ENCODE measurements at places on chromosomes 7 and 10.
A peak's percentile ranks its signal among the peaks of the same experiment; 100 is the strongest.

DNA sequence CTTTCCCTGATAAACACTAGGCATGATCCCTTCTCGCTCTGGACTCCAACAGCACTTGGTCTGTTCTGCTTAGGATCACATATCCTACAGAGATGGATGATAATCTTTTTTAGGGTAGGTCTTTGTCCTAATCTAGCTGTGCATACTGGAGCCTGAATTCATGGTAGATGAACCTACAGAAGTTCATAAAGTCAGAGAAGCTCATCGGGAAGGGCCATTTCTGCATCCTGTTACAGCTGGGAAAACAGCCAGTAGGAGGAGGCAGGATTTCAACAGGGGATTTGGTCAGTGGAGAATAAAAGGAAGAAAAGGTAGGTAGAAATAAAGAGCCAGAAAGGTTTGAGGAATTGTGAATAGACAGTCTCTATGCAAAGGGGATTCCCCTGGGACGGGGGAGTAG is 101.4 kb downstream of the ANK3 start:
- DNase-seq = no peak

DNA sequence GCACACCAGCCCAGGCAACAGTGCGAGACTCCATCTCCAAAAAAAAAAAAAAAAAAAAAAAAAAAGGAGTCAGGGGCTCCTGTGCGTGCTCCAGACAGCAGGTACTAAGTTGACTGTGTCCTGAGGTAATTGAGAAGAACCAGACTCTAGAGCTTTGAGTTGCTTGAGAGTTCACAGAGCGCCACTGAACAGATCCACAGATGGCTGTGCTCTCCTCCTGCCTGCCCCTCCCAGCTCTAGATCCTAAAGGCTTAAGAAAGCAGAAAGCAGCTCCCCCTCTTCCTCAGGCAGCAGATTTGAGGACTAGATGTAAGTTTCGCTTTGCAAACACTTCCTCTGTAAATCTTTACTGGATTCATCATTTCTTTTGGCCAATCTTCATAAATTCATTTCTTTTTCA is 38.7 kb downstream of the SHH start:
- DNase-seq = no peak

DNA sequence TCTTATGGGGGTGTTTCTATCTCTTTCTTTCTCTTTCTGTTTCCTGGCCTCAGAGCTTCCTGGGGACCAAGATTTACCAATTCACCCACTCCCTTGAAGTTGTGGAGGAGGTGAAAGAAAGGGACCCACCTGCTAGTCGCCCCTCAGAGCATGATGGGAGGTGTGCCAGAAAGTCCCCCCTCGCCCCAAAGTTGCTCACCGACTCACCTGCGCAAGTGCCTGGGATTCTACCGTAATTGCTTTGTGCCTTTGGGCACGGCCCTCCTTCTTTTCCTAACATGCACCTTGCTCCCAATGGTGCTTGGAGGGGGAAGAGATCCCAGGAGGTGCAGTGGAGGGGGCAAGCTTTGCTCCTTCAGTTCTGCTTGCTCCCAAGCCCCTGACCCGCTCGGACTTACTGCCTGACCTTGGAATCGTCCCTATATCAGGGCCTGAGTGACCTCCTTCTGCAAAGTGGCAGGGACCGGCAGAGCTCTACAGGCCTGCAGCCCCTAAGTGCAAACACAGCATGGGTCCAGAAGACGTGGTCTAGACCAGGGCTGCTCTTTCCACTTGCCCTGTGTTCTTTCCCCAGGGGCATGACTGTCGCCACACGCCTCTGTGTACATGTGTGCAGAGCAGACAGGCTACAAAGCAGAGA is 12.2 kb downstream of the AQP1 start:
- no peak for DNase-seq

DNA sequence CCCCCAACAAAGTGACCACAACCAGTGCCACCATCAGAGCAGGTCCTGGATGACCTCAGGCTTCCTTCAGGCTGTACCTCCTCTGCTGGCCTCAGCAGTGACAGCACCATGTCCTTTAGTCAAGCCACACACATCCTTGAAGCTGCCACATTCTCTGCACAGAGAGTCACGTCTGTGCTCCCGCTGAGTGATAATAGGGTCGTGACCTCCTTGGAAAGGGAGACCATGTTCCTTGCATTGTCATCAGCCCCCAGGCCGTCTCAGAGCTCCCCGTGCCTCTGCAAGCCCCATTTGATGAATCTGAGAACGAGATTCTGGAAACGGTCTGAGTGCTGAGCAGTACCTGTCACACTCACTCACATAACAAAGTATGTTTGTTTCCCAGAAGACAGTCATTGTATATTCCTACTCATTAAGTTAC is 106.5 kb upstream of the PRR15 start:
- peak; percentile 55 for DNase-seq

DNA sequence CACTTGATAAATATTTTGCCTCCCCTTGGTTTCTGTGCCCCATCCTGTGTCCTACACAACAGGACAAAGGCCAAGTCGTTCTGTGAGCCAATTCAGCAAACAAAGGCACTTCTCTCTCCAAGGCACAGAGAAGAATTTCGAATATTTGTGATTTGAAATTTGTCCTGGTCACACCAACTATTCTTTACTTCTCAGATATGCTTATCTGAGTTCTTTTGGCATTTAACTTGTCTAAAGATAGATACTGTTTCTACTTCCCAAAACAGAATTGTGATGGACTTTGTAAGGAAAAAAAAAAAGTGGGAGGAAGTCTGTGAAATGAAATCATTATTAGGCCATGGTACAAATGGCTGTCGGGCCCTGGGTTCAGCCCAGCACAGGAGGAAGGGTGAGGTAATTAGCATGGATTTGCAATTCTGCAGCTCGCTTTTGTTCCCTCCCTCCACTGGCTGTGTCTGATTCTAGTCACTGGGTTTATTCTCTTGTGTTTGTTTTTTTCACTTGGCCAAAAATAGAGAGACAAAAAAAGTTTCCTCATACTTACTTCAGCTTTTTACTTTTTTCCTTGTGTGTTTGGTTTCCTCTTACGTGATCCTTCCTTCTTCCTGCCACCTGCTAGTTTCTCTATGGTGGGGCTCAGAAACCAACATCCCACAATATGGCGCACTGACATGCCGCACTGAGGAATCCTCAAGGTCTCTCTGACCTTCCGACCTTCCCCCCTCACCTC is 108.2 kb upstream of the MKLN1 start:
- DNase-seq = no peak

DNA sequence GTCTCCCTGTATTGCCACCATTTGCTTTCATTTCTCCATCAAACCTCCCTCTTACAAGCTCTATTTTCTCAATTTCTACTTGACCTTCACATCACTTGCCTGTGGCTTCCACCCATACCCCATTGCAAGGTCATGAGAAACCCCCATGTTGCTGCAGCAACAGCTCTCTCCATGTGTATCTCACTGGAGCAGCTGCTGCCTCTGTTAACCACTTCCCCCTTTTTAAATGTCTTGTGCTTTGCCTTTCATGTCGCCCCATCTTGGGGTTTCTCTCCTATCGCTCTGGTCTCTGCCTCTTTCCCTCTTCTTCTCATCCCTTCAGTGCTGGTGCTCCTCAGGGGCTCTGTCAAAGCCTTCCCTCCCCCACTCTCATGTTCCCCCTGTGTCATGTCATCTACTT is 148.8 kb downstream of the CHN2 start:
- no peak for DNase-seq

DNA sequence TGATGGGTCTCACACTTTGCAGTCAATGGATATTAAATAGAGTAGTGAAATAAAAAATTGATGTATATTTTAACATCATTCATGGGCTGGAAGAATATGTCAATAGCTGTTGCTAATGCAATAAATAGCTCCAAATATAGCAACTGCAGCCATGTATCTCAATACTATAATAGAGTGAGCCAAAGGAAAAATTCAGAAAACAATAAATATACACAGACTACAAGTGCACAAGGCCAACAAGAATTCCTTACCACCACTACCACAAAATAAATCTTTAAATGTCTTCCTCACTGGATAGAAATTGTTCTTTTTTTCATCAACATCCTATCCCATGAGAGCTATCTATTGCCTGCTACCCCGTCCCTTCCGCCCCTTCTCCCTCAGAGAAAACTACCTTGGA is 113.1 kb upstream of the TRIM24 start:
- no peak for DNase-seq

DNA sequence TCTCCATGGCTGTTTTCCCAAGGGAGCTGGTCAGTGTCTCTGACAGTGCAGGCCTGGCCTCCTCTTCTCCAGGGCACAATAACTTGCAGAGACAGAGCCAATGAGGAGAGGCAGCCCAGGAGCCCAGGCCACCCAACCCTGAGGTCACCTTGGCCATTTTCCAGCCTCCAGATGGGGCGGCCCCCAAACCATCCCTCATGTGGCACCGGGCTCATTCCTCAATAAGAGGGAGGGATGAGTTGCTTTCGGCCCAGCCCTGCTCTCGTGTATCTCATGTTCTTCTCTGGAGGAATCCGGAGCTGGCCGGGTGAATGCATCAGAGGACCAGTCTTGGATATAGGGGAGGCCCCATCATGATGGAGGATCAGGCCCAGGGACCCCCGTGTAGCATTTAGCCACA is 98.9 kb downstream of the C10orf105 start:
- no peak for DNase-seq

DNA sequence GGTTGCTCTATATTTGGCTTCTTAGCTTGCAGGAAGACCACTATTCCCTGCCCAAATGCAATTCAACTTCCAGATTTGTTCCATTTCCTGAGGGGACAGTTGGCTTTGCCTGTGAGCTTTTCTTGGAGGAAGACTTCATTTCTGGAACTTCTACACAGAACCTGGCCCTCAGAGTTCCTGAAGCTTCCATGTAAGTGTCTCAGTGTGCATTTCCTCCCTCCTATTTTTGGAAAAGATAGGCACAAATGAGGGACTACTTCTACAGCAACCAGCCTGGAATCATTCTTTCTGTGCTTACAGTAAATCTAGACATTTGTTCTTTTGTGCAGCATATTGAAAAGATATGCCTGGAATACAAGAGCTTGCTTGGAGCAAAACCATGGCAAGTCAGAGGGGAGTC is 164.3 kb downstream of the CREB5 start:
- DNase-seq = no peak

- DNase-seq = no peak
Measured at GRCh38 chr10:126511917-126512479, 123.7 kb upstream of the ADAM12 start.

- DNase-seq = no peak
Measured at GRCh38 chr10:44242091-44242490, 142.8 kb downstream of the CXCL12 start.

DNA sequence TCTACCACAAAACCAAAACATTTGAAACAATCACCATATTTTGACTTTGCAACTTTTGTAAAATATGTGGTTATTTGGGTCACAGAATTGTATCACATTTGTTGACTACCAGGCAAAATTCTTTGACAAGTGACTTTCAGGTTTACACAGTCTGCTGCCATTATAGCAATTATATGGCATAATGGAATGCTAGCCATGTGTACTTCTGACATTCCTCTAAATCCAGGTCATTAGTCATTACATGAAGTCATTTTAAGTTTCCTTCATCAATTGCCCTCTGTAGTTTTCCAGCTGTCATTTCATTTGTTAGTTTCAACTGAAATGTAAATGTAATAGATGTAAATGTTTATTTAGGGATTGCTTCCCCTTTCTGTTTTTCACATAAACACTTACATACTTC is 137.5 kb downstream of the IMMP2L start:
- DNase-seq = no peak

- DNase-seq = peak; percentile 9
Measured at GRCh38 chr10:81179805-81180452, 642.2 kb downstream of the SH2D4B start.

DNA sequence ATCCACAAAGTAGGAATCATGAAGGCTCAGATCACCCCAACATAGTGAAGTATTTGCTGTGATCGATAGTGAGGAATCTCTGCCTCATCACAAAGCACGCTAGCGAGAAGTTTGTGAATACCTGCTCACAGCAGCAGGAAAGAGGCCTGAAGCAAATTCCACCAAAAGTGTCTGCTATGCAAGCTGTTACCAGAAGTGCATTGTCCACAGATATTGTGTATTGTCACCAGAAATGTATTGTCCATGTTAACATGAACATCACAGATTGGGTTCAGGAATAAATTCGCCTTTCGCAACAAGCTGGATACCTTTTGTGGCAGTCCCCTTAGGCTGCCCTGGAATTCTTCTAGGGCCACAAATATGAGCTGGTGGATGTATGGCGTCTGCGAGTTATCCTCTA is 127.9 kb downstream of the MARCHF5 start:
- DNase-seq = no peak

DNA sequence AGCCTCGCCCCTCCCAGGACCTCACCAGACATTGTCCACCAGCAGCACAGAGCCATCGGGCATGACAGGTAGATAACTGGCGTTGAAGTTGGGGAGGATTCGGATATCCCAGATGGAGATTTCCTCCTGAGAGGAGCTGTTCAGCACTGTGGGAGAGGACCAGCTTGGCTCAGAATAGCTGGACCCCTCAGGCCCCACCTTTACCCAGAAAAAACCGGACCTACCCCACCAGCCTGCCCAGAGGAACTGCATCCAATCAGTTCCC is 1.5 kb downstream of the TRAPPC14 start:
- DNase-seq = no peak

- no peak for DNase-seq
Measured at GRCh38 chr10:96242822-96243221, 28.5 kb downstream of the BLNK start.

DNA sequence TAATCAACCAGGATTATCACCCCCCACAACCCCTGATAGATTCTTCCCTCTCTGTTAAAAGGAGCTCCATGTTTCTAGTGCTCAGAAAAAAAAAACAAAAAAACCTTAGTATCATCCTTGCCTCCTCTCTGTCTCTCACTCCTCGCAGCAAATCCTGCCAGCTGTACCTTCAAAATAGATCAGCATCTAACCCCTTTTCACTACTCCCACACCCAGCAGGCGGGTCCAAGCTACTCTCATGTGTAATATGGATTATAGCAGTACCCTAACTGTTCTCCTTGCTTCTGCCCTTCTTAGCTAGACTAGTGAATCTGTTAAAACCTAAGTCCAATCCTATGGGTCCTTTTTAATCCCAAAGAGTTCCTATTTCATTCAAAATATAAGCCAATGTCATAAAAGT is 667.4 kb downstream of the MAGI2 start:
- DNase-seq = no peak

DNA sequence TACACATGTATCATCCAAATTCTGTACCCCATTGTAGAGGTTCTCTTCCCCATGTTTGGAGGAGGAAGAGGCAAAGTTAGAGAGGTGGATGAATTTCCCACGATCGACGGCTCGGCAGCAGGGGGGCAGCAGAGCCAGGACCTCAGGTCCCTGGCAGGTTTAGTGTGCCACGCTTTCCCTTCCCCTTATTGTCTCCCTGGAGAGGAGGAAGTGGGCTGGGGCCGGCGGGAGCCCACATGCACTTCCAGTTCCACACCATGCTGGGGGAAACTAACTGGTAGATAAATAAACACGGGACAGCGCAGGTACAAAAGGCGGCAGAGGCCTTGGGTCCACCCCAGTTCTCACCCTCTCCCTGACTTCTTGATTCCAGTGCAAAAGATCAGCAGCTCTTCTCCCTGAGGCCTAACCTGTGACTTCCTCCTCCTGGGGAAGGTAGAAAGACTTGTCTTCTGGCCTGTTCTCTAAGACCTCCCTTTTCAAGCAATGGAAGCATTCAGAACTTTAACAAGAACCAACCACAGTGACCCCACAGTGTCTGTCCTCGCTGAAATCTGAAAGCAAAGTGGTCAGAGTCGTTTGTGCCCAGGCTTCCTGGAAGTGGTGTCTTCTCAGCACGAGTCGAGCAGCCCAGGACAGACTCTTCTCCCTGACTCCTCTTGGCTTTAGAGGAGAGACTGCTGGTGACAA is 30.5 kb upstream of the SRGN start:
- no peak for DNase-seq

- DNase-seq = no peak
Measured at GRCh38 chr10:12396093-12396492, 46.7 kb downstream of the CAMK1D start.
